Caki2 (cell line): ENCODE measurements at places on chromosomes 16 and 17.

DNA sequence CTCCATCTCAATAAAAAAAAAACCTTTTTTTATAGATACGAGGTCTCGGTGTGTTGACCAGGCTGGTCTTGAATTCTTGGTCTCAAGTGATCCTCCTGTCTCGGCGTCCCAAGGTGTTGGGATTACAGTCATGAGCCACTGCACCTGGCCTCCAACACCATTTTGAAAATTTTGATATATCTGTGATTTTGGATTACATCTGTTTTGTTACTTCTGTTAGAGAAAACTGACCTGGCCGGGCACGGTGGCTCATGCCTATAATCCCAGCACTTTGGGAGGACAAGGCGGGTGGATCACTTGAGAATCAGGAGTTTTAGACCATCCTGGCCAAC, 18.6 kb downstream of the RMI2 start:
- DNase-seq = no peak

DNA sequence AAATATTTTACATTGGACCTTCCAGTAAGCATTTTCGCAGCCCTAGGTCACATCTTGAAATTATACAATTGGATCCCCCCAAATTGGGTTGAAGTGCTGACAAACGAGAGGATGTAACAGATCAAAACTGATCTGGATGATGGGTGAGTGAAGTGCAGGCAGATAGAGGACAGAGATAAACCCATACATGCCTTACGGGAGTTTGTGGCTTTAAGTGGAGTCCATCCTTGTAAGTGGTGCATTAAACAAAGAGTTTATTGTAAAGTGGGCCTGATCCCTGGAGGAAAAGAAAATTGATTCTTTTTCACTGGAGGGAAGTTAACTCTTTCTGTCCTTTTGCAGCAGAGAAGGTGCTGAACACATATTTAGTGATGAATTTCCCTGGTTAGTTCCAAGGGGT, 39.0 kb upstream of the KCNJ2 start:
- DNase-seq = no peak

- DNase-seq = peak; percentile 87
Measured at GRCh38 chr16:77213542-77214106, 14.4 kb downstream of the SYCE1L start.

- DNase-seq = no peak
Measured at GRCh38 chr16:1976951-1977874, 4.1 kb downstream of the NOXO1 start.

- no peak for DNase-seq
Measured at GRCh38 chr17:62611728-62612127, 15.7 kb upstream of the MRC2 start.

GRCh38 chr16:4083347-4083870, 32.8 kb downstream of the ADCY9 start:
- no peak for DNase-seq

DNA sequence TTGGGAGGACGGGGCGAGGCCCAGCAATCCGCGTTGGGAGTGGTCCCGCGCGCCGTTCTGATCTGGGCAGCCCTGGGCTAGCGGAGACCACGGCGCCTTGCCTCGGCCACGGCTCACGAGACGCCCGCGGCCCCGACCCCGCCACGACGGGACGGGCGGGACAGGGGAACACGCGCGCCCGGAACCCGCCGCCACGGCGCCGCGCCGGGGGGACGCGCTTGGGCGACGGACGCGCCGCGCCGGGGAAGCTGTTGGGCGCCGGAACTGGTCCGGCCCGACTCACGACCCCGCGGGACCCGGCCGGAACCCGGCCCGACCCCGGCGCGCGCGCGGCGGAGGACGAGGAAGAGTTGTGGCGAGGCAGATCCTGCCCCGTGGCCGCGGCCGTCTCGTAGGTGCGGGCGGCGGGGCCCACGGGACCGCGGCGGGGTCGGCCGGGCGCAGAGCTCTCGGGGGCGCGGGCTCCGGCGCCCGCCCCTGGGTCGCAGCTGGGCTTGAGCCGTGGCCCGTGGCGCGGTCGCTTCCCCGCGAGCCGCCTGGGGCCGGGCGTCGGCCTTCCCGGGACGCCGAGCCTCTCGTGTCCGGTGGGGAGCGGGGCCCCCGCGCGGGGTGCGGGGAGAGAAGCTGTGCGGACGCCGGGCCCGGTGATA, at the start of gene ACSF3:
TSS of gene ACSF3 (plus strand) at position 251 of the 650 bp plus-strand sequence. CDS start 6,830 bp downstream, outside the sequence.
- DNase-seq = peak; percentile 45

- DNase-seq = no peak
Measured at GRCh38 chr16:57745768-57746167, 10.2 kb downstream of the KATNB1 start.

- DNase-seq = no peak
Measured at GRCh38 chr17:52678211-52678610, 519.7 kb upstream of the CA10 start.

DNA sequence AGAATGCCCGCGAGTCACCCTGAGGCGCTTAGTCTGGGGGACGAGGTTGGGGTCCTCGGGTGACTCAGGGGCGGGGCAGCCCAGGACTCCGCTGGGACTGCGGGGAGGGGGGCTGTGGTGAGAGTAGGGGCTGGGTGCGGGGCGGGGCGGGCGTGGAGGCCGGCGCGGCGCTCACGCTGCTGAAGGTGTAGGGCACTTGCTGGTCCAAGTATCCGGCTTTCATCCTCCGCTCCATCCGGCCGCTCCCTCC, 832 bp downstream of the ETV4 start:
- no peak for DNase-seq

DNA sequence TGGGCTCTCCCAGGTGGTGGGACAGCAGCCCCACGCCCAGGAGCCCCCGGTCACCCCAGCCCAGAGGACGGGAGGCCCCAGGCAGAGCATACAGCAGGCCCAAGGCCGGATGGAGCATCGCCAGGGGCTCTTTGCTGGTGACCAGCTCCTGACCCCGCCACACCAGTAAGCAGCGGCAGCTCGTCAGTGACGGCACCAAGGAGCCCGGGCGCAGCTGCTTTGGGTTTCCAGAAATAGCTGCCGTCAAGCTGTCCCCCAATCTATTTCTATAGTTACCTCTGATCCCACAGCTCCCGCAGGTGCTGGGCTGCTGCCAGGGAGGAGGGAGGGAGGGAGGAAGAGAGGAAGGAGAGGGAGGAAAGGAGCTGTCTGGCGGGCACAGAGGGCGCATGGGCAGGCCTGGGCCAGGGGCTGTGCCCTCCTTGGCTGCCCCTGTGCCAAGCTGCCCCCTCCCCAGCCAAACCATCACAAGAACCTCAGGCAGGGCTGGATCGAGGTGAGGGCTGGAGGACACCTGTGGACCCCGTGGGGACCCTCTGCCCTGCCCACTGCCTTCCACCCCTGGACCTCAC, 10.8 kb upstream of the RASD1 start:
- no peak for DNase-seq

- DNase-seq = no peak
Measured at GRCh38 chr17:14091367-14091766, 22.1 kb downstream of the COX10 start.

DNA sequence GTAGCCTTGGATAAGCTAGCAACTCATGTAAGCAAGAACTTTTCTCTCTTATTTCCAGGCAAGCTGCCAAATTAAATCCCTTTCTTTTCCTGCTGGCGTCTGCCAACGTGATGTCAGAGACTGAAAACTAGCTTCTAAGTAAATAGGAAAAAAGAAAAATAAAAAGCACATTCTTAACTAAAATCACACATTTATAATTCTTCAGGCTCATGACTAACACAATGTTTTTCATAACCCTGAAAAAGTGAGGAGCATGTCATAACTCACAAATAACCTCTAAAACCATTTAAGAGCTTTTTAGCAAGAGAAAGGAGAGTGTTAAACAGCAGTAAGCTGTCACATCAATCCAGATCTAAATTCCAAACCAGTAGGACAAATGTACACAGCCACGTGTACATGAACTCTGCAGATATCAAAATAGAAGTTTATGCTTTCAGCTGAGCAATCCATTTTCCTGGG, 110.0 kb downstream of the N4BP1 start:
- no peak for DNase-seq

- DNase-seq = no peak
Measured at GRCh38 chr17:47852113-47852949, 1.4 kb upstream of the SP6 start.

DNA sequence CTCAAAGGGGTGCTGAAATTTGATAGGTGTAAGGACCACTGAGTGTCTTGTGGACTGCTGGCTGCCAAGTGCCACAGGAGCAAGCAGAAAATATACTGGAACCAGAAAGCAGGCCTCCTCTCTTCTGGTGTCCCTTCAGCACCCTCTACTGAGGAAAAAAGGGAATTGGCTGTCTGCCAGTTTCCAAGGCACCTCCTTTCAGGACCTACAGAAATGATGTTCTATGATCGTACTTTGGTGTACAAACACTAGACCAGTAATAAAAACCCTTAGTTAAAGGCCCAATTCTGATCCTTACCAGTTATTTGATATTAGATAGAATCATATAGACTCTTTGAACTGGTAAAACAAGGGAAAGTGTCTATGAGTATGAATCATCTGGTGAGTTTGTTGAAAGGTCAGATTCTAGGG, 35.8 kb upstream of the BCAS3 start:
- peak; percentile 74 for DNase-seq

DNA sequence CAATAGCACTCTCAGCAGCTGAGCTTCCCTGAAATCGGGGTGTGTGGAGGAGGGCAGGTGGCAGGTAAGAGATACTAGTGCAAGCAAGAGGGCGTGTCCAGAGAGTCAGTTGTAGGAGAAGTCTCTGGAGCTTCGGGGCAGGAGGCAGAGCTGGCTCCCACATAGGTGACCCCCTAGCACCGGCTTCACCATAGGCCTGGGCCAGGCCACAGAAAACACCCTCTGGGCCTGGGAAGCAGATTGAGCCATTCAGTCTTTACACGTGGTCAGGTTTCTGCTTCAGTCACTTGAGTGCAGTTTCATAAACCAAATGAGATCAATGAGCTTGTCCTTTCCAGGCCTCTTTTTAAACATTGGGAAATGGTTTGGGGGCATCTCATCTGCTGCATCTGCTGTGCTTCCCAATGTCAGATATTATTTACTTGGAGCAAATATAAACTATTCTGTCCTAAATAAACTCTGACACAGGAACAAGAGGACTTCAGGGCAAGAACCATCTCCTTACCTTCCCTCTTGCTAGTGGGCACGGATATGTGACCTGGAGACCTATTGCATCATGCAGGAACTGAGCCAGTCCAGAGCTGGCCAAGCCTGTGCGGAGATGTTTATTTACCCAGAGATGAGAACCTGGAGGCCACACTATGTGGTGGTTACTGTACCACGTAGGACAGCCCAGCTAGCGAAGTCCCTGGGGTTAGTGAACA, 16.1 kb downstream of the CCR7 start:
- DNase-seq = peak; percentile 67

DNA sequence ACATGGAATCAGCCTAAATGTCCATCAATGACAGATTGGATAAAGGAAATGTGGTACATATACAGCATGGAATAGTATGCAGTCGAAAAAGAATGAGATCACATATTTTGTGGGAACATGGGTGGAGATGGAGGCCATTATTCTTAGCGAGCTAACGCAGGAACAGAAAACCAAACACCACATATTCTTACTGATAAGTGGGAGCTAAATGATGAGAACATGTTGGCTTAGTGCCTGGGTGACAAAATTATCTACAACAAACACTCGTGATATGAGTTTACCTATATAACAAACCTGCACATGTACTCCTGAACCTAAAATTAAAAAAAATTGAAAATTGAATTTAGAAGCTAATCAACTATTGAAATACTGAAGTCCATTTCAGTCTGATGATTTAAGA, 6.1 kb downstream of the ANKS4B start:
- no peak for DNase-seq

DNA sequence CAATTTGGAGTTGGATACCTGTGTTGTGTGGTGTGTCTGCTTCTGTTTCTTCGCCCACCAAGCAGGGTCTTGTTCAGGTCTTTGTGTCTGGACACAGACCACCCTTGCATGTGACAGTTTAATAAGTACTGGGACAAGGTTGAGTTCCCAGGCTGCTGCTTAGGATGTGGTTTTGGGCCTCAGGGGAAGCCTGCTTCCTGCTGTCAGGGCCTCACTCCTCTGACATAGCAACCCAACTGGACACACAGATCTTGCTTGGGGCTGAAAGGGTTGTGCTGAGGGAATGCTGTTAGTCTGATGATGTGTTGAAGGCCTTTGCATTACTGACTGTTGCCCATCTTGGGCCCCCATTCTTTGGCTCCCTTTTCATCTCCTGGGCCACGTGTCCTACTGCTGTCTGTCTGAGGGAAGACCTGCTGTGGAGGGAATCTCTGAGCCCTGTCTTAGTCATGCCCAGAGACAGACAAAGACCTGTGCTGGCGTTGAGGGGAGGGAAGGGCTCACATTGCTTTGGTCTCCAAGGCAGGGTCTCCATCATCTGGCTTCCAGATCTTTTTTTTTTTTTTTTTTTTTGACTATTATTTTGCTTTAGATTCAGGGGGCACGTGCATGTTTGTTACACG, 4.7 kb upstream of the TGFB1I1 start:
- no peak for DNase-seq

- peak; percentile 16 for DNase-seq
Measured at GRCh38 chr16:80887062-80887461, 82.7 kb upstream of the CDYL2 start.

- DNase-seq = no peak
Measured at GRCh38 chr16:41439-42068, 11.9 kb downstream of the POLR3K start.

DNA sequence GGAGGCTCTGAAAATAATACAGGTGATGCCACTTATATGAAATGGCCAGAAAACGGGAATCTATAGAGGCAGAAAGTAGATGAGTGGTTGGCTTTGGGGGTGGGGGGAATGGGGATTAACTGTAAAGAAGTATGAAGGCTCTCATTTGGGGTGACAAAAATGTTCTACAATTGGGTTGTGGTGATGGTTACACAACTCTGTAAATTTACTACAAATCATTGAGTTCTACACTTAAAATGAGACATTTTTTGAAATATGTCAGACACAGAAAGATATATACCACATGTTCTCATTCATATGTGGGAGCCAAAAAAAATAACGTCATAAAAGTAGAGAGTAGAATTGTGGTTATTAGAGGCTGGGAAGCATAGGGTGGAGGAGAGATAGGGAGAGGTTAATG, 25.7 kb downstream of the ARHGAP17 start:
- DNase-seq = no peak

GRCh38 chr16:48123104-48123788, 32.5 kb downstream of the ABCC12 start:
- peak; percentile 77 for DNase-seq

- no peak for DNase-seq
Measured at GRCh38 chr17:36185416-36185815, 9.0 kb upstream of the TBC1D3B start.

GRCh38 chr17:77693776-77694175, 264.7 kb upstream of the TNRC6C start:
- no peak for DNase-seq

DNA sequence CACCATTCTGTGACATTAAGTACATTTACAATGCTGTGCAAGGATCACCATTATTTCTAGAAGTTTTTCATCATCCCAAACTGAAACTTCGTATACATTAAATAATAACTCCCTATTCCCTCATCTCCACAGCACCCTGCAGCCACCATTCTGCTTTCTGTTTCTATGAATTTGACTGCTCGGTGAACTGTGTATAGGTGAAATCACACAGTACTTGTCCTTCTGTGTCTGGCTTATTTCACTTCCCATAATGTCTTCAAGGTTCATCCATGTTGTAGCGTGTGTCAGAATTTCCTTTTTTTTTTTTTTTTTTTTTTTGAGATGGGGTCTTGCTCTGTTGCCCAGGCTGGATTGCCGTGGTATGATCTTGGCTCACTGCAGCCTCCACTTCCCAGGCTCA, 20.4 kb downstream of the RAP1GAP2 start:
- DNase-seq = no peak
